Stimulated activated naive CD8-positive, alpha-beta T cell treated with anti-CD3 and anti-CD28 coated beads, Interleukin-15, amount 100 ng/mL, for 72 hours (primary cell): ENCODE measurements at places on chromosomes 1 and 21.

- no peak for DNase-seq
Observed at GRCh38 chr1:102050556-102050955, 53.8 kb upstream of the OLFM3 start.

DNA sequence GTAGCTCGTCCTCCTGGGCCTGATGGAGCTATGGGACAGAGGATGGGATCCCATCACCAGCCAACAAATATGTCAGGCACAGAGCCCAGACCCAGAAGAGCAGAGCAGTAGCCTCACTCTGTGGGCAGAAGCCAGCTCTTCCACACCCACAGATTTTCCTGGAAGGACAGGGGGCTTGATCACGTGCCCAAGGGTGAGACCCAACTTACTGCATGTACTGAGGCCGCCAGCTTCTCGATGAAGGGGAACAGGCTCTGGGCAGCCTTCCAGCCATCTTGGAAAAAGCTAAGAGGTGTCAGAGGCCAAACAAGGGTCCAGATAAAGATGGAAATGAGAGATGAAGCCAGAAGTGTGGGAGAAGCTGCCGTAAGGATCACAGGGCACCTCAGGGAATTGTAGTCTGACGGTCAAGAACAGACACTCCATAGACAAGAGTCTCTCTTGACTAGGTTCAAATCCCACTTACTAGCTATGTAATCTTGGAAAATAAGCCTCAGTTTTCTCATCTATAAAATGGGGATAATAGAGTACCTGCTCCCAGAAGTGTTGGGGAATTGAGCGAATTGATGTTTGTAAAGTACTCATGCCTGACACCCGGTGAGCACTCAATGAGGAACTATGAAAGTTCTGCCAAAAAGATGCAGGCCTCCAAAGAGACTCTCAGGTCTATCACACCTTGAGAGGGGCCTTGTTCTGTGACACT is 17.0 kb upstream of the TCEA3 start:
- DNase-seq = no peak

- DNase-seq = no peak
Observed at GRCh38 chr21:45317398-45318145, 29.9 kb upstream of the POFUT2 start.

DNA sequence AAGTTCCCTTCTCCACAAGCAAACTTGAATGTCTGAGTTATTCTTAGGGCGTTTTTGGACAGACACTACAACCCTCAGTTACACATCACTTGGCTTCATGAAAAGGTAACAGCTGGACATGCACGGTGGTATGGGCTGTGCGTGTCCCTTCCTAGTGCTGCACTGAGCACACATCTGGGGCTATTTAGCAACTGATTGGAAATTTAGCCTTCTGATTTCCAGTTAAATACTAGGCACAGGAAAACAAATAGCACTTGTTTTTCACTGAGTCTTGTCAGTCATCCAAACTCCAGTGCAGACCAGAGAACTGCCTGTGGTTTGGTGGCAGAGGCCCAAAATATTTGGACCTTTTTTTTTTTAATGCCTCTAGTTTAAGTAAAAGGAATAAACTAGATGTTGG is 134.7 kb downstream of the TGFBR3 start:
- no peak for DNase-seq

DNA sequence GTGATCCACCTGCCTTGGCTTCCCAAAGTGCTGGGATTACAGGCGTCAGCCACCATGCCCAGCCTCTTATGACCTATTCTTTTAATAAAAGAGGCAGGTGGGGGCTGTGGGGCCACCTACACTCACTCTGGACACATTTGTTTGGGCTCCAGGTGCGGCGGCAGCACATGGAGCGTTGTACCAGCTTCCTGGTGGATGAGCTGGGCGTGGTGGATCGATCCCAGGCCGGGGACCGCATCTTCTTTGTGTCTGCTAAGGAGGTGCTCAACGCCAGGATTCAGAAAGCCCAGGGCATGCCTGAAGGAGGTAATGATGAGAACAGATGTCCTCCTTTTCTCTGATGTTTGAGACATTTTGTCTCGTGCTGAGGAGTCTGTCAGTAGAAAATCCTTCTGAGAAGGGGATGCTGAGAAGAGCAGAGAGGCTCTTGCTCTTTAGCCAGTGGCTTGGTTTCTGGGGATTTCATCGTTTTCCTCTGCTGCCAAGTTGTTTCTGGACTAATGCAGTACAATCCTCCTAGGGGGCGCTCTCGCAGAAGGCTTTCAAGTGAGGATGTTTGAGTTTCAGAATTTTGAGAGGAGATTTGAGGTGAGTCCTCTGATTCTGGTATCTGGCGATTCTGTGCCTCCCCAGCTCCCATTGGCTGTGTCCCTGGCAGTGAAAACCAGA is 17.9 kb upstream of the MIIP start:
- DNase-seq = peak; percentile 61

GRCh38 chr1:220320709-220321108 is 48.5 kb upstream of the RAB3GAP2 start:
- no peak for DNase-seq

DNA sequence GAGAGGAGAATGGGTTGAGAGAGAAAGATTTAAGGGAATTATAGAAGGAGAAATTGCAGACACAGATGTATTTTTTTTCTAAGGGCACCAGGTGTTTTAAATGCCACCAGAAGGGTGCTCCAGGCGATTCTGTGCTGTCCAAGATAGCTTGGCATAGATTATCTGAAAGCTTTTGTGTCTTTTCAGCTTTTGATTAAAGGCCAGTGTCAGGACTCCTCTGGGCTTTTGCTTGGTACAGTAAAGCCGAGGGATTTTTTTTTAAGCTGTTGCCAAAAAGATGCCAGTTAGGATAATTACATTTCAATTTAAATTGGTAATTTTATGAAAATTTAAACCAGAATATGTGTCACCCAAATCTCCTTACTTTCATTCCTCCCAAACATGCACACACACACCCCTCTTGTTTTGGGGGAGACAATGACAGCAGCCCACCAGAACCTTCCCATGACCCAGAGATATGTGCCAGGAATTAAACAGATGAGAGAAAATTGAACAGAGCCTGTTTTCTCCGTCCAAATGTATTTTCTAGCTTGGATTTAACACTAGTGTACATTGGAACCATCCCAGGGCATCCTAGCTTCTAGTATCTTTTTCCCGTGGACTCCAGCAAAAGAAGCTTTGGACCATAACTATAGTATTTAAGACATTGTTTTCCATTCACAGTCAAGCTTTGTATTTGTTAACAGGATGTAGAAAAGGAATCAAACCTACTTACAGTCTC is 670.7 kb upstream of the CXADR start:
- DNase-seq = no peak

GRCh38 chr1:97508653-97509218 is 412.1 kb downstream of the DPYD start:
- no peak for DNase-seq

DNA sequence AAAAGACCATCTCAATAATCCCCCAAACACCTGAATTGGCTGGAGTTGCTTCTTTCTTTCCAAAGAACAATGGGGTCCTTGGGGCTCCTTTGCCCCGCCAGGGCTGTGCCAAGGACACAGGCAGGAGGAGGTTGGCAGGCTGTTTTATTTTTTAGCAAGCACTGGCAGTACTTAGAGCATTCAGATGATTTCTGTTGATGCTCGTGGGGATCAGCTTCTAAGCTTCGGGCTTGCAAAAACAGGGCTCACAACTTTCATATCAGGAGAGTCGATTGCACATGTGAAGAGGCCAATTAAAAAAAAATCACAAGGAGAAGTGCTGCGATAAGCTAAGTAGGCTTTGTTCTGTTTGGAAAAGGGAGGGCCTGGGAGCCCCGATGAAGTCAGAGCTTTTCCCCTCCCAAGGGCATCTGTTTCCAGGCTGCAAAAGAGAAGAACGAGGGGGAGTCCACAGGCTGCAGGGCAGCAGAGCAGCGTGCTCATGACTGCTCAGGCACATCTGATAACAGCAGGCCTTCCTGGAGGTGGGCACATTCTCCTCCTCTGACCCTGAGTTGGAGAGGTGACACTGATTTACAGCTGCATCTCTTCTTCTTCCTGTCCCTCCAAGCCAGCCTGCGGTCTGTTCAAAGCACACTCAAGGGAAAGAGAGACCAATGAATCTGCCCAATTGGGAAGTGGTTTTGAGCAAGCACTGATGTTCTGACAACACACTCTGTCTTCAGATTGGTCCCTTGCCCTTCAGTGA is 27.3 kb upstream of the BCAR3 start:
- peak; percentile 27 for DNase-seq

DNA sequence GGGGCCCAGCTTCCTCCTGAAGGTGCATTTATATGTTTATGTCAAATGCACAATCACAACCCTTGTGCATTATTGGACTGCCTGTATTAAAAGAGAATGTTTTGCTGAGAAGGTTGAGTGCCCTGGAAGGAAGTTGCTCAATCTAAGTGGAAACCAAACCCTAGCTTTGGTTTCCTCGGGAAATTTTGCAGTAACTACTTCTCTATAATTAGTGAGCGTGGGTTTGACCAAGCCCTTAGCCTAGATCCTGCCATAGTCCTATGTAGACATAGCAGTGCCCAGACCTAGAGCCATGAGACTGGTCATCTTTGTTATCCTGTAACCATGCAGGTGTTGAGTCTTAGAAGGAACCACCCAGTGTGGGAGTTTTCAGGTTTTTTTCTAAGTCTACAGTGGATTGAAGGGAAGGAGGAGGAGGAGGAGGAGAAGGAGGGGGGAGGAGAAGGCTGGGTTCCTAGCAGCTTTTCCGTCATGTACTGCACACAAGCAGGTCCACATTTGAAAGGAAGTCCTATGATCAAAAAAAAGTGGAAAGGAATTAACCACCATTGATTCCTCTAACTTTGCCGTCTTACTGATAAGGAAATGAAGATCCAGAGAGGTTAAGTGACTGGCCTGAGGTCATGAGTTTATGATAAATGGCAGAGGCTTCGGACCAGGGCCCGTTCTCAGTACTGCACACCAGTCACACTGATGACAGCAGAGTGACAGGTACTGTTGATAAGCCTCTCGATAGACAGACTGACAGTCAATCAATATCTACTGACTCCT is 72.2 kb upstream of the LYST start:
- no peak for DNase-seq

- DNase-seq = no peak
Observed at GRCh38 chr1:209937996-209938959, at the start of gene SYT14. Gene SYT14, plus strand, starts transcription at chr1:209938217. Its CDS starts 48 bp downstream, at chr1:209938265.

DNA sequence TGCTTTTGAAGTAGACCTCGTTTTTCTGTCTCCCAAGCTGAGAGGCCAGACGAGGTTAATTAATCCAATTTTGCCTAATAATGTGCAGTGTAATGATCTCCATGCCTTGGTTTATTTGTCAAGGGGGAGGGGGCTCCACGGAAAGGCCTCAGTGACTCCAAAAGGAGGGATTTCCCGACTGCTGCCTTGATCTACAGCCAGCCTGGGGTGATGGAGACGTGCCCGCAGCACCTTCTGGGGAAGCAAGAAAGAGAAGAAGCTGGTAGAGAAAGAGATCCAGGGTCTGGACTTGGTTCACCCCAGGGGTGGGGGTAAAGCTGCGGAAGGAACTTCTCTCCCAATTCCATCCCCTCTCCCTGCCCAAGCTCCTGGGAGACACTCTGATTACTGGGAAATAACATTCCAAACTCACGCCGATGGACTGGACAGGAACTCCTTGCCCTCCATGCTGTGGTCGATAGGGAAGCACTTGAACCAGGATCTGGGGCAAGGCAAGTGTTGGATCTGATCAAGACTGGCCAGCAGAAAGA is 44.1 kb upstream of the SIM2 start:
- no peak for DNase-seq

- DNase-seq = no peak
Observed at GRCh38 chr1:199752688-199753027, 274.9 kb upstream of the NR5A2 start.

DNA sequence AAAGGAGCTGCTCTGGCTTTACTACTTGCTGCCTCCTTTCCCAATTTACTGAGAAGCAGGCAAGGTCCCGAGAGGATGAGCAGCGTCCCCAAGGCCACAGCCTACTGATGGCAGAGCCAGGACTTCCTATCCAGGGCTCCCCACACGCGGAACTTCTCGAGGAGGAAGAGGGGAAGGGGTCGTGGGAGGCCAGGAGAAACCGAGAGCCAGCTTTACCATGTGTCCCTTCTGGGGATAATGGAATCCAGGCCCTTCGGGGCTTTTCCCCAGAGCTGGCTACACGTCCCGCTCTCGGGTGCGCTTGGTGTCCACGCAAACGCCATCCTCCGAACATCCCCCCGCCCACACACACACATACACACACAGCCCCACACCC is 4.3 kb upstream of the CCN1 start:
- no peak for DNase-seq

DNA sequence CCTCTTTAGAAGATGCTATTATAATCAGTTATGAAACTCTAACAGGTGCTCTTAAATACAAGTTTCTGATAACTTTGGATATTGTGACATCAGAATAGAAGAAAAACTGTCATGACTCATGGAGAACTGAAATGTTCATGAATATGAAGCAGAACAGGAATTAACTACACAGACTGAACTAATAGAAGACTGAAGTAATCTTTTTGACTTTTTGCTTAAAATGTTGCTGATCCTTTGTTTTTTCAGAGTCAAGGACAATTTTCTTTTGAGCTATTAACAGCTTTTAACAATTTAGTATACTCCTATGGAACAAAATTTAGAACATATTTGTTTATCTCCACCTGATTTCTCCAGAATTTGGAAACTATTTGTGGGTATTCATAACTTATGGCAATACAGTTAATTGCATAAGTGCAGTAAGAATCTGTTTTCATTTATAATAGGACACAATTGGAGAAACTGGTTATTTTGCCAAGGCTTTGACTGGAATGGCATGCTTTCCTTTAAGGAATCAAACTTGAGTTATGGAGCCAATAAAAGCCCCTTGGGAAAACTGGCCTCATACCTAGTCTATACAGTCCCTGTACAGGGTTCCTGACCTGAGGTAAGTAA is 18.7 kb upstream of the PLA2G5 start:
- no peak for DNase-seq

DNA sequence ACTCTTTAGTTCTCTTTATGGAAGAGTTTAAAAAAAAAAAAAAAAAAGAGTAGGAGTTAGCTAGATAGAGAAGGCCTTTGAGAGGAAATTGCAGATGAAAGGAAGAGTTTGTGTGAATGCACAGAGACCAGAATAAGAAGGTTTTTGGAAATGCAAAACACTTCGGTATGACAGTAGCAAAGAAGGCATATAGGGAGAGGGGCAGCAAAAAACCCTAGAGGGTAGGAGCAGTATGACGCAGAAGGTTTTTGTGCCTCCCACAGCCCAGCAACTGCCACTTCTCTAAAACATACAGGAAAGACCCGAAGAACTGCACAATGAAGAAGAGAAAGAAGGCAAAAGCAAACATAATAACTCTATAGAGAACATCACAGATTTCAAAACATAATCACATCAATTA is 84.3 kb downstream of the WDR64 start:
- no peak for DNase-seq

DNA sequence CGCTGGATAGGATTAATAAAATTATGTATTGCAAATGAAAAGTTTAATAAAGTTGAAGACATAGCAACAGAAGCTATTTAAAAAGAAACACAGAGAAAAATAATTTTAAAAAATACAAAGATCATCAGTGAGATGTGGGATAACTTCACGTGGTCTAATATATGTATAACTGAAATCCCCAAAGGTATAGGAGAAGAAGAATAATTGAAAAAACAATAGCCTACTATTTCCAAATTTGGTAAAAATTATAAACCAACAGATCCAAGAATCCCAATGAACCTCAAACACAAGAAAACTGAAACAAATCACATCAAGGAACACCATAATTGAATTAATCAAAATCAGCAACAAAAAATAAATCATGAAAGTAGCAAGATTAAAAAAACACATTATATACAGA is 44.9 kb downstream of the GREM2 start:
- no peak for DNase-seq

GRCh38 chr1:30234091-30234490 is 489.3 kb downstream of the MATN1 start:
- DNase-seq = no peak

GRCh38 chr21:45588871-45589491 is 46.7 kb upstream of the SLC19A1 start:
- DNase-seq = no peak

- DNase-seq = no peak
Observed at GRCh38 chr21:21415741-21416140, 417.5 kb downstream of the NCAM2 start.
